ENCODE measurements at places on chromosomes 3 and 15.

DNA sequence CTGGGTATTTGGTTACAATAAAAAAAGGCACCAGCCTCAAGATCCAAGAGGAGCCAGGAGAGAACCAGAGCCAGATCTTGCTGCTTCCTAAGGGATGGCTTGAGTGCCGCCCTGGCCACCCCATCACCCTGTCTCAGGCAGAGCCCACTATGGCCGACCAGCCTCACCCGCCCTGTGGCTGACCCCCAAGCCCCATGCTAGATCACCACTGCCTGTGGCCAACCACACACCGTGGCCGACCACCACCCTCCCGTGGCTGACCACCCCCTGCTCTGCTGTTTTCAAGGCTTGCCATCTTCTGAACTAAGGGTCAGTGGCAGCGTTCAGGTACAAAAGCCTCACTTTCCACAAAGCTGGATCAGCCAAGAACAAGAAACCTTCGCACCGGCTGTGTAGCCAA is 12.0 kb downstream of the CSPG5 start:
- no peak for DNase-seq

- DNase-seq = no peak
Measured at GRCh38 chr3:115693868-115694267, 70.6 kb downstream of the GAP43 start.

GRCh38 chr3:55511895-55512570 is 24.9 kb upstream of the WNT5A start:
- no peak for DNase-seq

GRCh38 chr3:194125442-194125841 is 10.5 kb upstream of the HES1 start:
- DNase-seq = no peak

GRCh38 chr15:93213281-93213680 is 124.3 kb upstream of the RGMA start:
- no peak for DNase-seq

DNA sequence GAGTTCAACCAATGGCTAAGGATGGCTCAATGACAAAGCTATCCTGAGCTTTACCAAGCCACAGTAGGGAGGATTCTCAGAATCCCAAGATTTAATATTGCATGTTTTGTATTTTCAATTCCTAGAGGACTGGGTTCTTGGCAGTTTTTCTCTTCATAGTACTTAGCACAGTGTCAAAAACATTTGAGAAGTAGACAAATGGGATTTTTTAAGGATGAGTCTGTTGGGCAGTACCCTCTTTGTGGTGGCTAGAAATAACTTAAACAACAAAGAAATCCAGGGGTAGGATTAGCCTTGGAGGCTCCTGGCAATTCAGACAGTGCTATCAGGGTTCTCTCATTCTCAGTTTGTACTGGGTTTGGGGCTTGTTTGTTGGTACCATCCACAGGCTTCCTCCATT is 212.8 kb upstream of the RORA start:
- DNase-seq = no peak

Measured in 8988T (cell line).